ENCODE measurements at places on chromosomes 16 and 17.

DNA sequence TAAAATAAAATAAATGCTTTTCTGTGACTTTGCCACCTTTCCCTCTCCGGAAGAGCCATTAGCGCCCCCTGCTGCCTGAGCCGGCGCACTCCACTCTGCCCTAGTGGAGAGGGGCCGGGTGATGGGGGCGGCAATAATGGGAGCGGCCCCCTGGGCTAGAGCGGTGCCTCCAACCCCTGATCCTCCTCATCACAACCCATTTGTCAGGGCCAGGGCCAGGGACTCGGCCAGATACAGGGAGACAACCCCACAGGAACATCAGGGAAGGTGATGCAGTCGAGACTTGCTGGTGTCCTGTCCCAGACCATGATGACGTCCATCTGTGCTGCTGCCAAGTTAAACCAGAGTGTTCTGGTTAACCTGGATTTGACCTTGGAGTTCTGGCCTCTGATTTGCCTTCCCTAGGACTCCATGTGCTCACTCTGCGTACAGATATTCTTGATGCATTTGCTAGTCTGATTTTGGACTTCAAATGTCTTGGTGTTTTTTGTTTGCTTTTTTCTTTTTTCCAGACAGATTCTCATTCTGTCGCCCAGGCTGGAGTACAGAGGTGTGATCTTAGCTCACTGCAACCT is 46.1 kb upstream of the BPTF start:
- DNase-seq: no peak

DNA sequence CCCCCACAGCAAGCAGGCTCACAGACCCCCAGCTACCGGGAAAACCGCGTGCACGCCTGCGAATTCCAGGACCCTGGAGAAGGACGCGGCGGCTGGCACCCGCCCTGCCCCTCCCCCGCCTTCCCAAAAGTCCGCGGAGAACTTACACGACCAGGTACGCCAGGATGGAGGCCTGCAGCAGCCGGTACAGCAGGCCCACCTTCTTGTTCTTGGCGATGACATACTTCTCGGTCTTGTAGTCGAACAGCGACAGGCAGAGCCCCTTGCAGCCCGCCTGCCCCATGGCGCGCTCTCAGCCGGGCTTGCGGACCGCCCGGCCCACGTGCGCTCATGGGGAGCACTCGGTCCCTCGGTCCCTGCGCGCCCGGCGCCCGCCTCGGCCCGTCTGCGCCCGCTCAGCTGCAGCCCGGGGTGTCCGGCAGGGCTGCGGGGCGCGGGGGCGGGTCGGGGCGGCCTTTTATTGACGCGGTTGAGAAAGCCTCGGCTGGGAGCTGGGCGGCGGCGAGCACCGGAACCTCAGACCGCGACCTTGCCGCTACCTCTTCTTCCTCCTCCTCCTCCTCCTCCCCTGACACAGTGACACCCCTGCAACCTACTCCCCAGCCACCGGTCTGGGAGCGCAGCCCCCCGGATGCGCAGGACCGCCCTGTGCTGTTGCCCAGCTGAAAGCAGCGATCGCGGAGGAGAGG is at the start of gene P2RX5:
TSS of gene P2RX5 (minus strand) at position 433 of the 689 bp plus-strand sequence. CDS start at position 283, 150 bp downstream.
- DNase-seq: no peak

- no peak for DNase-seq
Measured at GRCh38 chr16:72568502-72568901, 396.5 kb upstream of the PMFBP1 start.

GRCh38 chr17:57422574-57423164 is 166.3 kb downstream of the MSI2 start:
- DNase-seq: no peak

DNA sequence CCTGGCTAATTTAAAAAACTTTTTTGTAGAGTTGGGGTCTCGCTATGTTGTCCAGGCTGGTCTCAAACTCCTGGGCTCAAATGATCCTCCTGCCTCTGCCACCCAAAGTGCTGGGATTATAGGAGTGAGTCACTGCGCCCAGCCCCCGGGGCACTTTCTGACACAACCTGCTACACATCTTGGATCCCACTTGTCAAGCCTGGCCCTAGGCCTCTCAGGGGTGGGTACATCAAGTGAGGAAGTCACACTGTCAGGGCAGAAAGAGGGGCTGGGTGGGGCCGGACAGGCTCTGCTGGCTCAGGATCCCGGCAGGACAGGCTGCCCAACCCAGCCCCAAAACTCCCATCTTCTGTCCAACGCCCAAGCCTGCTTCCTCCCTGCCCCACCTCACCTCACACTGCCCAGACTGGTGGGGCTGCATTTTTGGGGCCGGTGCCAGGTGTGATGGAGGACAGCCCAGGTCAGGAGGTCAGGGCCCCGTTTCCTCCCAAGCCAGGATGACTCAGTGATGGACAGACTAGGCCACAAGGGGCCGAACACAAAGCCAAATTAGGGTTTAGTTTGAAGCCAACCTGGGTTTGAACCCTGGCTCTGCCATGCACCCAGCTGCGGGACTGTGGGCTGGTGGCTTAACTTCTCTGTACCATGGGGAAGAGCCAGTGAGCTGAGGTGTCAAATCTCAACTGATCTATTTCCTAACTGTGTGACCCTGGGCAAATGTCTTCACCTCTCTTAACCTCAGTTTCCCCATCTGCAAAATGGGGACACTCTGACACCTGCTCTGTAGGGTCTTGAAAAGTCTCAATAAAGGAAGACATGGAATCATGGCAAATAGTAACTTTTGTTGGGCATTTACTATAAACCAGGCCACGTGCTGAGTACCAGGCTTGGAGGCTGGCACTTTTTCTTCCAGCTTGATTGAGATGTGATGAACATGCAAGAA is 8.9 kb upstream of the PPL start:
- no peak for DNase-seq

- no peak for DNase-seq
Measured at GRCh38 chr16:4564661-4565267, 8.6 kb downstream of the C16orf96 start.

GRCh38 chr16:68287276-68288251 is 23.2 kb downstream of the SLC7A6OS start:
- no peak for DNase-seq

DNA sequence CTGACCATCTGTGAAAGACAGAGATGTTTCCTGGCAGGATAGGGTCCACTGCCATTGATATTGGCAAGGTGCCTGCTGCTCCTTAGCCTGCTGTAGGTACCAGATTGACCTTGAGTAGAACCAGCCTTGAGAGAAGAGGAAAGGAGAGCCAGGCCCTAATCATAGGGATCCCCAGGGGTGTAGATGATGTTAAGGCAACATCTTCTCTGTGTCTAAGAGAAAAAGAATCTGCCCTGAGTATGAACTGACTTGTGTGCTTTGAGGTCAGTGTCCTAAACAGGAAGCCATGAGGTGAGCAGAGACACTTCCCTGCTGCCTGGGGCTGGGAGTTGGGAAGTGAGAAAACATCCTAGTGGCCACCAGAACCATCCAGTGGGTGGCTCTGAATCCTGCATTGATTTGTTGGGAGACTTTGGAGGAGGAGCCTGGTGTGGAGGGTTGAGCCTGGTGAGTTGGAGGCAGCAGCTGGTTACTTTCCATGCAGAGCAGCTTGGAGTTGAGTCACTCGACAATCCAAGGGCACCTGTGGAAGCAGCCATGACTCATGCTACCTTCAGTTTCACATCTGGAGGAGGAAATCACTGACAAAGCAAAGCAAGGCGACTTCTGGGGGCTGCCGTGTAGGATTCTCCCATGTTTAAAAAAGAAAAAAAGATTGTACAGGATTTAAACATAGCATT is 47.8 kb downstream of the BMERB1 start:
- DNase-seq: peak; percentile 36

DNA sequence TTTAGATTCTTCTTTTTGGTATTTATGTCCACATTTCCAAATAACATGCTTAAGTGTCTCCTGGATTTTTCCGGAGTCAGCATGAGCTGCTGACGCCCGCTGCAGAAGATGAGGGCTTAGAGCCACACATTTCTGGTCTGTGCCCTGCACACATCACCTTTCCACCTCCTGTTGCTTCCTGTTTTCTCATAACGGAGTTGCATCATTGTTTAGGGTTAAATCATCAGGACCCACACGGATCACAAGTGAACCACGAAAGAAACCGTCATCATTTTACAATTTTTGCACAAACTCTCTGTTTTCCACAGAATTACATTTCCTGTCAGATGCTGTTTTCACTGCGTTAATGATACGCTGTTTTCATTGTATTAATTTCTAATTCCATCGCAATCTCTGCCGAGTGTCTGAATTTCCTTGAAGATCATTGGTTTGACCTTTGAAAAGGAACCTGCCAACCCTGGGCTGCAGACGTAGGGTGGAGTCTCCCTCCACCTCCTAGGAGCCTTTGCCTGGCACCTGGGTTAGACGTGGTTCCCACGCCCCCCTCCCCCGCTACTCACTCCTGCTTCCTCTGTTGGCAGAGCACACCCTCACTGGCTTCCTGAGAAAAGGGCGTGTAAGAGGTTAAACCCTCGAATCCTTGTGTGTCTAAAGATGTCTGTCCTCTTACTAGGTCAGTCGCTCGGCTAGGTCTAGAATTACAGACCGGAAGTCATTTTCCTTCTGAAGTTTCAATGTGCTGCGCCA is 68.2 kb downstream of the RNF213 start:
- DNase-seq: no peak

GRCh38 chr16:20510323-20510722 is 59.0 kb downstream of the ACSM2A start:
- DNase-seq: no peak

- DNase-seq: no peak
Measured at GRCh38 chr16:87060034-87060986, 256.9 kb downstream of the C16orf95 start.

Data from caudate nucleus (tissue), 63 donors.